Fibroblast of the conjunctiva (primary cell): ENCODE measurements at places on chromosomes 3 and 15.
A peak's percentile ranks its signal among the peaks of the same experiment; 100 is the strongest.

- no peak for DNase-seq
Observed at GRCh38 chr3:14120111-14120920, 4.4 kb downstream of the CHCHD4 start.

- DNase-seq: no peak
Observed at GRCh38 chr3:85474241-85474640, 515.5 kb downstream of the CADM2 start.

DNA sequence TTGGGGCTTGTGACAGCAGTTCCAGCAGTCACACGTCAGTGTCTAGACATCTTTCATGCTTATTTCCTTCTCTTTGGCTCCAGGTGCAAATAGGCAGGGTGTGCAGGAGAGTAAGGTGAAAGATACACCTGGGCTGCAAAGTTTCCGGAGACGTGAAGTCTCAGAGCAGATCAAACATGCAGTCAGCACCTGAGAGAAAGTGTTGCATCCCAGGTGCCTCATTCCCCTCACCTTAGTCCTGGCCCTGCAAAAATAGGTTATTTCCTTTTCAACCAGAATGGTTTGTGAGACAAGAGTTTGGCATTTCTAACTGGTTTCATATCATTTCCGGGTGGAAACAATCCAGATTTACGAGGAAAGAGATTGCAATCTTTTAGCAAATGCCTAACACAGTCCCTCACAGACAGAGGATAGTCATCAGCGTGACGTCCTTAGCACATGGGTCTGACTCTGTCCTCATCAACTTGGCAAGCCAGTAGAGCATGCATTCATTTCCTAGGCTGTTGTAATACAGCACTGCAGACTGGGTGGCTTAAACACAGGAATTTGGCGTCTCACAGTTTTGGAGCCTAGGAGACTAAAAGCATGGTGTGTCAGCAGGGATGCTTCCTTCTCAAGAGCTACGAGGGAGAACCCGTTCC, 58.2 kb upstream of the ARRDC4 start:
- no peak for DNase-seq

- DNase-seq: no peak
Observed at GRCh38 chr3:194204042-194204987, 68.4 kb downstream of the HES1 start.

DNA sequence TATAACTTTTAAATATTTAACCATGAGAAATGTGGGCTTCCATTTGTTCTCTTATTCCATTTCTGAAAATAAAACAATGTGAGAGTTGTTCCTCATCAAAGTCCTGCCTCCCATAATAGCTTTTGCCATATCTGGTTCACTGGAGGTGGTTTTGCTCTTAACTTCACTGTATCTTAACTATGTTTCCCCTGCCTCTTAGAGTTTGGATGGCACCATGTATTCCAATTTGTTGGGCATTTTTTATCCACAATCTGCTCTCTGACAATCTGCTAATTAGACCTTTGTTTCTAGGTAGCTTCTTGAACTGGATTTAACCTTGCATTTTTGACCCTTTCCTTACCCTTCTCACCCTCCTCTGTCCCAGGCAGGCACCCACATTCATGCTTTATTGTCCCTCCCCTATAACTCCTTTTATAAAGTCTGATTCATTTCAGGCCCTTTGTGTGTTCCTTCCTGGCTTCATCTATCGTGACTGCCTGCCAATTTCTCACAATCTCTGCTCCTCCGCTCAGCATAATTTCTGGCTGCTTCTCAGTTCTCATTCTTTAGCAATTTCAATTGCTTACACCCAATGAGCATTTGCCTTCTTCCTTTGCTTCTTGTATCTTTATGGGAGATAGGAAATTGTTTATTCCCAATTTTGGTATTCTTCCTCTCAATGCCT, 144.2 kb upstream of the ARHGEF26 start:
- DNase-seq: peak; percentile 10

DNA sequence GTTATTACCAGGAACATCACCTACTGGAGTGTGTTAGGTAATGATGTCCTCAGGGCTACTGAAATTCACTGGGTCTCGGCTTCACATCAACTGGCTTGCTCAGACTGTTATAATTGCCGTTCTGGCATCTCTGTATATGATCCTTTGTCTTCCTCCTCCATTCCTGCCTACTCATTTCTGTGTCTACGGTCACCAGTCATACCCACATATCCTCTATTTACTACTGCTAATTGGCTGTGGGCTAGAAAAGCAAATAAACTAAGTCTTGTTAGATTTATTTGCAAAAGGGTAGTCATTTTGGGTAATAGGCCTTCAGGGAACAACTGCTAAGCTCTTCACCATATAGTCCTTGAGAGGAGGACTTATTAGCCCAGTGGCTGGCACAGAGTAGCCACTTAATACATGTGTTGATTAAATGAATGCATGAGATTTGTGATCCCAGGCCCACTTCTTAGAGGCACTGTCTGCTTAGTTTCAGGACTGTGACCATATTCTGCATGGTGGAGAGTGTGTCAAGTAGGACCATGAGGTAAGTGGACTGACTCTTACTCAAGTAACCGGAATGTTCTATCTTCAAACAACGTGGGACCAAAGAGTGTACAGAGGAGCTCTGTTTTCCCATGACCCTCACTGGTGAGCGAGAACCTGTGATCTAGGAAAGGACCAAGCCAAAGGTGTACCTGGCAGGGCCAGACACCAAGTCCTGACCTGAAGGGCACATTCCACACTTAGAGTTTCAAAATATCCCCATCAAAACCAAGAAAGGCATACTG, 13.2 kb downstream of the ZDHHC3 start:
- no peak for DNase-seq

DNA sequence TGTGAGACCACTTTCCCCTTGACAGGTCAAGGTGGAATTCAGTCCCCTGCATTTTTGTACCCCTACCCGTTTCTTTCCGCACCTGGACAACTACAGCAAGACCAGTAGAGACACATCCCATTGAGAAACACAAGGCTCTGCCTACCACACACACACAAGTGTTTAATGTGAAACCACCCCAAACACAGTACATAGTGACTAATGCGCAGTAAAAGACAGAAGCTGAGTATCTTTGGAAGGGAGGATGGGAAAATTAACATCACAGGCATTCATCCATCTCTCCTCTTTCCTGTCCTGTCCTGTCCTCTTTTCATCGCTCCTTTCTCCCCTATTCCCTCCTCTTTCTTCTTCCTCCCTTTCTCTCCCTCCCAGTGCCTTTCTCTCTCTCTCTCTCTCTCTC, 64.8 kb downstream of the SCN11A start:
- DNase-seq: no peak

GRCh38 chr3:112598731-112599130, 36.9 kb downstream of the SLC35A5 start:
- no peak for DNase-seq

DNA sequence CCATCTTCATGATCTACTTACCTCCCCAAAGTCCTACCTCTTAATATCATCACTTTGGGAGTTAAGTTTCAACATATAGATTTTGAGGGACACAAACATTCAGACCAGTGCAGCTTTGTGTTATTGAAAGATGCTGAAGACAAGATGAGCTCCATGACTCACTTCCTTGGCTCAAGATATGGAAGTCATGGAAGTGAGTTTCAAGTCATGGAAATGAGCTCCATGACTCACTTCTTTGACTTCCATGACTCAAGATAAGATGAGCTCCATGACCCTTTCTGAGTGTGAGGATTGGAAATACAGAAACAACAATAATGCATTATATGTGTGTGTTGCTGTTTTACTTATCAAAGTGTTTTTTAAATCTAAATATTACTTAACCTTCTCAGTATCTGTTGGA, 170.2 kb upstream of the TPRG1 start:
- DNase-seq: peak; percentile 24

- no peak for DNase-seq
Observed at GRCh38 chr3:45612918-45613602, 18.5 kb downstream of the LIMD1 start.

DNA sequence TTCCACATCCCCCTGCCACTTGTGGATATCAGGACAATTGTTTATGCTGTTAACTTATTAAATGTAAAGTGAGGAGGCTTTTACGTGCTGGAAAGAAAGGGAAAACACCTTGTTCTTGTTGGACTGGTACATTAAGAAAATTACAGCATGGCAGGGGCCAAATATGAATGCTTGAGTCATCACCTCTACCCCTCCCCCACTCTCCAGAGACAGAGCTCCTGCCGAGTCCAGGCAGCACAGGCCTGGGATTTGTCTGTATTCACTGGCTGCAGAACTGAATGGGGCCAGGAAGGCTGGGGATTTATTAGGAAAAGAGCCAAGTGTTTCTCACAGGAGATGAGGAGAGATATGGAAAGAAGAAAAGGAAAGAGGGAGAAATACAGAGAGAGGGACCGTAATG, 308.9 kb downstream of the EPHB1 start:
- DNase-seq: no peak

- no peak for DNase-seq
Observed at GRCh38 chr15:57228395-57228794, 147.9 kb upstream of the CGNL1 start.

DNA sequence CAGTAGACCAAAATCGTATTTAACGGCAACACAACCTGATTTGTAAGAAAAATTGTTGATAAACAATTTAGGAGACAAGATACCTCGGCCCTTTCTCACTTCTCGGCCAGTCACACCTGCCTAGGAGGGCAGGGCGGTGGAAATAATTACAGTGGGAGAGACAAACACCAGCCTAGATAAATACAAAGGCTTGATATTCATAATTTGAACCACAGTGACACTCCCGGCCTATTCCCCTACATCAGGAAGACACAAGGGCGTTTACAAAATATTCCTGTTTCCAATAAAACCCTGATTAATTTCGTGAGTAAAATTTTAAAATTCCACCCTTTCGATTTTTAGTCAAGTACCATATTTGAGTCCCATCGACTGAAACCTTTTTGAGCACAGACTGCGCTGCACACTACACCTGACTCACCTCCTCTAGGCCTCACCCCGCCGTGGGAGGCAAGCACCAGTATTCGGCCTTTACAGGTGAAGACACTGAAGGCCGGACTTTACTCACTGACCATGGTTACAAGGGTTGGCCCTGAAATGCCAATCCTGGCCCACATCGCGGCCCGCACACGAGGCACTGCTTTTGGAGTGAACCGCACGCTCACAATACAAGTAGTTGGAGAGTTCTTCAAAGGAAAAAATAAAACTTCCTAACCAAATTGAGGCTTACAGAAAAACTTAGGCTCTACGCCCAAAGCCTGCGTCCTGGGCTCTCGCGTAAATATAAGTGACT, 794 bp downstream of the ARPP19 start:
- DNase-seq: no peak

DNA sequence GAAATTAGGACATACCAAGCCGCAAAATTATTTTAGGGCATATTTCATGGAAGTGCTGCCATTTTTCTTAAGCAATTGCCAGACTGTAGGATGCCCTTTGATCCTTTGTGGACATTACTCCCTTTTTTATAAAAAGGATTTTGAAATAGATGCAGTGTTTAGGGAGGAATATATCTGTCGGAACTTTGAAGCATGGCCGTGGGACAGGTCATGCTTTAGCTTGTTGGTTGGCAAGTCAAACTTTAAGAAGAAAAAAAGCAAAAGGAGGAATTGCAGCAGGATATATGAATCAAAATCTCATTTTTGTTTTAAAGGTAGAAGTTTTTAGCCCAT, 122.1 kb downstream of the MCTP2 start:
- no peak for DNase-seq

DNA sequence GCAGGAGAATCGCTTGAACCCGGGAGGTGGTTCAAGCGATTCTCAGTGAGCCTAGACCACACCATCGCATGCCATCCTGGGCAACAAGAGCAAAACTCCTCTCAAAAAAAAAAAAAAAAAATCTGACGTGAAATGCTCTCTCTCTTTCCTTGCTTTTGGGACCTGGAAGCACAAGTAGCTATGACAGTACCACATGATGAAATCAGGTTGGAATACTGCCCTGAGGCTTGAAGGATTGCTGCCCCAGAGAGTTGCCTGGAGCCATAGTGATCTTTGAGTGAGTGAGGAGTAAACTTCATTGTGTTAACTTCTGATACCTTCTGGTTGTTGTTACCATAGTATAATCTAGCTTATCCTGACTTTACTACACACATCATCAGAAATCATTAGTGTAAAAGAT, 23.3 kb downstream of the AKAP13 start:
- peak; percentile 68 for DNase-seq

DNA sequence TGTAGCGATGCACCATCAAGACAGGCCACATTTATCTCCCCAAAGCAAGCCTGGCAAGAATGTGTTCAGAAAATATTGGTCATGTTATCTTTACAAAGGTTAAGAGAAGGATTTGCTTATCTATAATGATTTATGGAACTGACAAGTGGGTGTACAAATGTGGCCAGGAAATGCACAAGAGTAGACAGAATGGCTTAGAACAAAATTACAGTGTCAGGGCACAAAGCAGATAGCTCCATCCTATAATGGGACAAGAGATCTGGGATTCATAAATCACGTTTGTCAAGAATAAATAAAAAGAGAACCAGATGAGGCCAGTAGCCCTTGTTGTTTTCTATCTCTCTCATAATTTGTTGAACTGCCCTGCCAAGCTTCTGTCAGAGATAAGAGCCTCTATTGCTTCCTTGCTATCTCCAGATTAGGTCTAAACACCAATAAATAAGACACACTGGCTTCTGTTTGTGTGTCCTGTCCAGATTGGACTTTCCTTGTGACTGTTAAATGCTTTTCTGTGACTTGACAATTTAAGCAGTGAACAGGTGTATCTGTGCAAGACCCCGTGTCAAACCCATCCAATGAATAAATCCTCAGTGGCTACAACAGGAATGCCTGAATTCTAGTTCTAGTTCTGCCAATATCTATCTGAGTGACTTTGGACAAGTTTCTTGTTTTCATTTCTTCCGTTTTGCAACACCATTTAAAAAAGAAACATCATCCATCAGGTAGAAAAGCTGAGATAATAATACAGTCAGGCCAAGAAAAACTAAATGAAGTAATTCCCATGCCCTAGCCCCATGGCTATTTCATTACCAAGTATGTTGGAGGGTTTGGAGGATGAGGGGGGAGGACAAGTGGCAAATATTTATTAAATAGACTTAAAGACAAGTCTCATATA, 157.2 kb downstream of the DCLK3 start:
- no peak for DNase-seq

- no peak for DNase-seq
Observed at GRCh38 chr3:18122264-18122663, 302.9 kb downstream of the SATB1 start.

DNA sequence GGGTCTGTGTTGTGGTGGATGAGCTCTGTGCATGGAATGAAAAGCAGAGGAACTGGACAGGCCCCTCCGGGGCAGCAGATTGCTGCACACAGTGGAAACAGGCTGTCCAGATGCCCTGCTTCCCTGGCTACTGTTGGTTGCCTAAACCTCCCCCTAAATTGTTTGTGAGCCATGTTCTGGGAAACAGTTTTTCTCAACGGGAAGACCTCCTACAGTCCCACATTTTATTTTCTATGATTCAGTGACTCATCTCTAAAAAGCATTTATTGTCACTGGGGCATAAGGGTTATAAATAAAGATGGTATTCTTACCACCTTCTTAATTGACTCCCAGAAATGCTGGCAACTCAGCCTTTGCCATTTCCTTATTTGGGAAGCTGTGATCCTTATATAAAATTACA, 20.3 kb upstream of the PTPN9 start:
- DNase-seq: no peak

- no peak for DNase-seq
Observed at GRCh38 chr3:16503191-16503776, 10.2 kb downstream of the RFTN1 start.

GRCh38 chr3:141913150-141913811, 36.8 kb downstream of the ATP1B3 start:
- peak; percentile 53 for DNase-seq
